NCI-H510A (cell line): ENCODE measurements at places on chromosomes 4 and X.
A peak's percentile ranks its signal among the peaks of the same experiment; 100 is the strongest.

GRCh38 chr4:124079174-124079780 lies 633.3 kb downstream of the ANKRD50 start:
- no peak for DNase-seq

DNA sequence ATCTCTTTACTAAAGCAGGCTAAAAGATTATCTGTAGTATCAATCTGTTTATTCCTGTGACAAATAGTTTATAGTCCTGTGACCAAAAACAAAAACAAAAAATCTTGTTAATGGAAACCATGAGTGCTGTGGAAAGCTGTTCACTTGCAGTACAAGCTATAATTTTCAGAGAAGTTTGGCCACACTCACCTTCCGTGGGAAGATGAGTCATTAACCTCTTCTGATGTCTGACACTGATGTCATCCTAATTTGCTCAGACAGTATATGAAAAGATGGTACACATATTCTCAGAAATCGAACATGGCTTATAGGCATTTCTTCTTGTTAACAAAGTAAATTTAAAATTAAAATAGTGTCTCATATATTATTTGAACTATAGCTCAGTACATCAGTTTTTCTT lies 19.9 kb upstream of the ENPP6 start:
- DNase-seq: no peak

DNA sequence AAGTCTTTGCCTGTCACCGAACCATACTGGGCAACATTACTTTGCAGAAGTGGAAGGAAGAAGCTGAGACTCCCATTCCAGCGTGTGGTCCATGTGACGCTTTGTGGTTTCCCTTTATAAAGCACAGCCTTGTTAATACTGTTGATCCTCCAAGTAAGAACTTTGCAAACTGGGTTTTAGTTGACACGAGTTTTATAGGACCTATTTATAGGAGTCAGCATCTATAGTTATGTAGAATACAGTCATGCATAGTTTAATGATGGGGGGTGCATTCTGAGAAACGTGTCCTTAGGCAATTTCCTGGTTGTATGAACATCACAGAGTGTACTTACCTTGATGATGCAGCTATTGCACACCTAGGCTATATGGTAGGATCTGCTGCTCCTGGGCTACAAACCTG lies 1879.4 kb upstream of the TENM3 start:
- DNase-seq: no peak

GRCh38 chr4:1029529-1029928 lies 18.1 kb downstream of the FGFRL1 start:
- DNase-seq: no peak

- DNase-seq: no peak
Observed at GRCh38 chr4:83282049-83282535, 2.5 kb downstream of the COQ2 start.

- DNase-seq: no peak
Observed at GRCh38 chr4:100799761-100800539, 282.1 kb upstream of the EMCN start.

GRCh38 chr4:107299646-107300045 lies 263.5 kb upstream of the DKK2 start:
- DNase-seq: no peak

GRCh38 chr4:177632481-177632880 lies 190.2 kb upstream of the AGA start:
- no peak for DNase-seq

GRCh38 chr4:1768367-1769034 lies 24.6 kb upstream of the FGFR3 start:
- no peak for DNase-seq

- DNase-seq: no peak
Observed at GRCh38 chrX:39866229-39866628, 231.5 kb downstream of the BCOR start.

- DNase-seq: no peak
Observed at GRCh38 chr4:79141530-79141929, 184.3 kb downstream of the NAA11 start.

DNA sequence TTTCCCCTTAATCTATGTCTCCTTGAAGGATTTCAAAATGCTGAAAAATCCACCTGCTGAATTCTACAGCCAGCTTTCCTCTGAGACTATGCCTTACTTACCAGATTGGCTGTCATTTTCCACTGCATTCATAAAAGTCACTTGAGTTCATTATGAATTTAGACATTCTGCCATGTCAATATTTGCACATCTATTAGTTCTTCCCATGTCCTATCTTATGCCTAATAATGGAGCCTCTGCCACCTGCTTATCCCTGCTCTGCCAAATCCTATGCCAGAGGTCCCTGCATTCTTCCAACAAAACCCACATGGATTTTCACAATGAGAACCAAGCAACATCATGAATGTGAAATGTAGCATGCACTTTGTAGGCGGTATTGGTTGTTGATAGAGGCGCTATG lies 42.6 kb downstream of the GASK1B start:
- DNase-seq: peak; percentile 3

DNA sequence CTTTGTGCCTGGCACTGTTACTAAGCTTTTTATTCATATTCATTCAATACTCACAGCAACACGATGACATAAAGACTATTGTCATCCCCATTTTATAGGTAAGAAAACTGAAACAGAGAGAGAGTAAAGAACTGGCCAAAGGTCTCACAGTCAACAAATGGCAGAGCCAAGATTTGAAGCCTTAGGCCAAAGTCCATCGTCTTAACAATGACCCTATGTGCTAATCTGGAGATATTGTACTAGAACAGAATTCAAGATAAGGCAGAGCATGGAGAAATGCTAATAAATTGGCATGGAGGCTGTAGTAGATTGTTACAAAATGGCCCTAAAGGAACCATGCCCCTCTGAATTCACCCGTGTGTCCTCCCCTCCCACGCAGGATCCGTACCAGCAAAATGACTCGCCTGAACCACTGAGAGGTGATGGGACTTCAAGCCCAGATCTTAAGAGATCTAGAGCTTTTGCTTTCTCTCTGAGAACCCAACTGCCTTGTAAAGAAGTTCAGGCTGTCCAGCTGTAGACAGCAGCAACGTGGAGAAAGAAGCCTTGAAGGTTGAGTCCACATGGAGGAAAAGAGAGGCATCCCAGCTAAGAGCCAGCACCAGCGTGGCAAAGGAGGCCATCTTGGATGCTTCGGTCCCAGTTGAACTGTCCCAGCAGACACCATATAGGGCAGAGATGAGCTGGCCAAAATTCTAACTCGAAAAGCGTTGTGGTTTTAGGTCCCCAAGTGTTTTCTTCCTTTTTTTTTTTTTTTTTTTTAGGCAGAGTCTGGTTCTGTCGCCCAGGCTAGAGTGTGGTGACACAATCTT lies 52.8 kb upstream of the RBM47 start:
- no peak for DNase-seq

DNA sequence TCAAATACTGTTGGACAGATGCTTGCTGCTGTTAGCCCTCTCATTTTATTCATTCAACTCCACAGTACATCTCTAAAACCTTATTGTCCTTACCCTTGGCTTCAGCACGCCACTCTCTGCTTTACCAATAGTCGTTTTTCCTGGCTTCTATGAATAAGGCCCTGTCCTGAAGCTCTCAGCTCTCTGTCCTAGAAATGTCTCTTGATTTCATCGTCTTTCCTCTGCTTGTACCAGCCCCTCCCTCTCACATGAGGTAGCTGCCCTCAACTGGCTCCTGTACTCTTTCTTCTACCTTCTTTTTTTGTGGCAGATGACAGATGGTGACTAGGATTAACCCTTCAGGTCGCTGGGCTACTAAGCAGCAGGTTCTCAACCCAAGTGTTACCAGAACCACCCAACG lies 11.4 kb downstream of the ADGRA3 start:
- DNase-seq: no peak

DNA sequence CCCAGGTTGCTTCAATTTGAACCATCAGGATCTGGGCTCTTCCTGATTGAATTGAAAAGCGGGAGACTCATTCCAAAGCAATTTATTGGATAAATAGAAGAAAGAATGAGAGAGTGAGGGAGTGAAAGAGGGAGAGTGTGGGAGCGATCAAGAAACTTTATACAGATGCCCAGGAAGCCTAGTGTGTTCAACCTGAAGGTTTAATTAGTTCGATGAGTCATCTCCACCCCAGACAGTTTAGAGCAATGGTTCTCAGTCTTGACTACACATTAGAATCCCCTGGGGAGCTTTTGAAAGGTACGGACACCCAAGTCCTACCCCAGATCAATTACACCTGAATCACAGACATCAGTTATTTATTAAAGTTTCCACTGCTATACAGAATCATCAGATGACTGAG lies 61.5 kb downstream of the GEMIN8 start:
- DNase-seq: no peak

DNA sequence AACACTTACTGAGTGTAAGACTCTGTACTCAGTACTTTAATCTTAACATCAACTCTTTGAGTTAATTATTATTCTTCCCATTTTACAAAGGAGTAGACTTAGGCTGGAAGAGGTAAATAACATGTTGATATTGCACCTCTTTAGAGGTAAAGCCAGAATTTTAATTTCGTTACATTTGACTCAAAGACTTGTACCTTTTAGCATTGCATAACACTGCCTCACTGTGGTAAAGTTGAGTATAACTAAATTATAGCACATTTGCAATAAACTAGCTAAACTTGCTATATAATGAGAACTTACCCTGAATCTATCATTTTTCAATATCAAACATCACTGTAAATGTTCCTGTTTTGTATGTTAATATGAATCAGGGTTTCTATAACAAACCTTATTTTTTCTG lies 218.5 kb downstream of the PRR32 start:
- no peak for DNase-seq

DNA sequence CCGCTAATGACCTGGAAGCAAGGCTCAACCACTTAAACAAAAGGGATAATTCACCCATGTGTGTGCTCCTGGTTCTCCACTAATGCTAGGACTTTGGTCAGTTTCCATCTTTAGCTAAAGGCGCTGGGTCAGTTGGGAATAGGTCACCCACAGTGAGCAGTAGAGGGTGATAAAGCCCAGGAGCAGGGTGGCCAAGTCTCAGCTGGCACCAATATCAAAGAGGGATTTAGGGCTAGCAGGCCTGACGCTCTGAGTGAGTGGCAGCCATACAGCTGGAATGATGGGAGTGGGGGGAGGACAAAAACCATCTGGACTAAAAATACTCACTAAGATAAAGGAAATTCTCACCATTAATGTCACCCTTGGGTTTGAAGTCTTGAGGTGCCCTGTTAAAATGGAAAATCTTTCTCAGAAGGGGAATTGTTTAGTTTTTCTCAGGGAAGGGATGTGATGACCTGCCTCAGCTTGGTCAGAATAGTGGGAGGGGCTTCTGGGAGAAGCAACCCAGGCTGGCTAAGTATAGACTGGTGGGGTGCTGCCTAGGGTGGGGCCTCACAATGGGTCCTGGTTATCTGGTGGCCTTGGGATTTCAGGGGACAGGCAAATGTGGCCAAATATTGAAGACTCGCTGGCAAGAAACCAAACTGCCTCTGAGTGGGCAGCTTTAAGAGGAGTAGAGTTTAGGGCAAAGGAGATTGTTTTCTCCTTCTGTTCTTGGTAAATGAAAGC lies 47.1 kb downstream of the TSC22D3 start:
- no peak for DNase-seq

DNA sequence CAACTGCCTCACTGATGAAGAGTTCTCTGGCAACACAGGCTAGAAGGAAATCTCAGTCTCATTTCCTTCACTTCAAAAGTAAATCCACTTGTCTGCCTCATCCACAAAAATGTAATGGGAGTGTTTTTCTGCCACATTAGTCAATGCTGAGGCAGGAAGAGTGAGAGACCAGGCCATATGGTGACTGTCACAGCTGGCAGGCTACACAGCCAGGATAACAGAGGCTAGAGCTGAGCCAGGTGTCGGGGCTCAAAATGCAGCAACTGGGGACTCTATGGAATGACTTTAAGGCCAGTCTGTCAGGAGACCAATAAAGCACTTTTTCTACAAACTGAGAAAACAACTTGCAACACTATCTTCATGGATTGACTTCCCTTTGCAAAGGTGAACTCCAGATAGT lies 204.2 kb downstream of the GPC3 start:
- DNase-seq: no peak

DNA sequence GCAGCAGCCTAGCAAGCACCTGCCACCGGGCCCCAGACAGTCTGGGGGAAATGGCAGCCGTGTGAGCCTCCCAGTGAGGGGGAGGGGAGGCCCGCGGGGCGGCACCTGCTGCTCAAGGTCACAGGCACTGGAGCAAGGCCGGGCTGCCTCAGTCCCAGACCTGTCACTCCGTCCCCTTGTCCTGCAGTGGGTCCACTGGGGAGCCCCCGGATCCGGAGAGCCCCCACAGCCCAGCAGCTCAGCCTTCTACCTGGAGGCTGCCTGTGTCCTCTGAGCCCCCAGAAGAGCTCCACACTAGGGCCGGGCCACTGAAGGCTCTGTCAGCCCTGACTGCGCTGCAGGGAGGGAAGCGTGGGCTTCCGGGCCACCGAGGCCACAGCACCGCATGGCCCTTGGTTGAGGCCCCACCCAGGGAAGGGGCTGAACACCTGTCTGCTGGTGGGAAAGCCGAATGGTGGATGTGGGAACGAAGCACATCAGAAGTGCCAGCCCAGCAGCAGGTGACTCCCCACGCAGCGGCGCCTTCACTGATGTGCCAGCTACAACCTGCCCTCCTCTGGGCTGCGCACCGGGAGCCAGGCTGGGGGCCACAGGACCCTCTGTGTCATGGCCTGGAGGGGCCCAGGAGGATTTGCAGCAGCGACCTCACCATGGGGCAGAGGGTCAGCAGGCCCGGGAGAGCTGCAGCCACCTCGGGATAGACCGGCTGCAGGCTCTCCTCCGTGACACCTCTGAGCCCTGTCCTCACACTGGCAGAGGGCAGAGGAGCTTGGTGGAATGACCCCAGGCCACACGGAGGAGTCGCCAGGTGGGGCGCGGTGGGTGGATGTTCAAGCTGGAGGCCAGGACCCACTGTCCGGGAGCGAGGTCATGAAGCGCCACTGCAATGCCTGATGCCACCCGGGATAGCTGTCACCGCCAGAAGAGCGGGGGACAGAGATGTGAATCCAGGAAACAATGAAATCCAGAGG lies 35.0 kb upstream of the MXD4 start:
- peak; percentile 62 for DNase-seq

DNA sequence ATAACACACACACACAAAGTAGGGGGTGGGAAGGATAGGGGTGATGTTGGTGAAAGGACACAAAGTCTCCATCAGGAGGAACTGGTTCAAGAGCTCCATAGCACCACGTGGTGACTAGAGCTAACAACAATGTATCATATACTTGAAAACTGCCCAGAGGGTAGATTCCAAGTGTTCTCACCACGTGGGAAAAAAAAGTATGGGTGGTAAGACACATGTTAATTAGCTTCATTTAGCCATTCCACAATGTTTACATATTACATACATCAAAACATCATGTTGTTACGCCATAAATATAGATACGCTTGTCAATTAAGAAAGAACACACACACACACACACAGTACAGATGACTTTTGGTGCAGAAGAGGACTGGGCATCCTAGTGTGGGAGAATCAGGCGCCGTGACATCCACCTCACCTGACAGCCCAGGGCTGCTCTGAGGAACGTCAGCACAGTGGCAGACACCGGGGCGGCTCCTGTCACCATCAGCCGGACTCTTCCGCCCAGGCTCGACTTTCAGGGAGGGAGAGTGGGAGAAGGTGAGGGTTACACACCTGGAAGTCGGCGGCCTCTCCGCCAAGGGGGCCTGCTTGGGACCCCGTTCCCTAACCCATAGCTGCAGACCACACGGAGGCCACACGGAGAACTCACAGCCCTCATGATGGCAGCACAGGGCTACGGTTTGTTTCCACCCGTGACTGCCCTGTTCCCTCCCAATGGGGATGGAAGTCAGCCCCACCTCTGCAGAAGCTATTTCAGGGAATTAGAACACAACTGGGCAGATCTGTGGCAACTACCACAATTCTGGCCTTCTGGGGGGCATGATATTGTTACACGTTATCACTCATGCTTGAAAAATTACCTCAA lies 31.8 kb upstream of the CENPU start:
- DNase-seq: no peak

- no peak for DNase-seq
Observed at GRCh38 chr4:161931089-161931488, 232.7 kb downstream of the FSTL5 start.

GRCh38 chr4:76765473-76766183 lies 132.3 kb downstream of the SOWAHB start:
- DNase-seq: no peak
